Activated CD8-positive, alpha-beta memory T cell treated with anti-CD3 and anti-CD28 coated beads for 4 hours (primary cell): ENCODE measurements at places on chromosomes 11 and 22.

- DNase-seq: peak; percentile 39
Measured at GRCh38 chr11:96267496-96268032, 75.4 kb downstream of the MAML2 start.

DNA sequence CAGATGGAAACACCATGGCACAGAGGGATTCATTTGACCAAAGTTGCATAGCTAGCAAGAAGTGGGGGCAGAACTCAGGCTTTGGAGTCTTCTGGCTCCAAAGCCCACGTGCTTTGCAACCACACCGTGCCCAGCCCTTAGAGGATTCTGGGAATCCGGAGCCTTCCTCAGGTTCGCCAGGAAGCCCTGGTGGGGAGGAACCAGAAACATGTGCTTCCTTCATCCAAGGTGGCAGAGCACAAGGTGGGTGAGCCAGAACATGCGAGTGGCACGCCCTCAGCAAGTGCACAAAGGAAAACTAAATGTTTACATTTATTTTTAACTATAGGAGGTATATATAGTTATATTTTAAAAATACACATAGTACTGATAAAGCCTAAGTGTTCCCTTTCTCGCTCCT, 151.9 kb upstream of the NECTIN1 start:
- DNase-seq: no peak

DNA sequence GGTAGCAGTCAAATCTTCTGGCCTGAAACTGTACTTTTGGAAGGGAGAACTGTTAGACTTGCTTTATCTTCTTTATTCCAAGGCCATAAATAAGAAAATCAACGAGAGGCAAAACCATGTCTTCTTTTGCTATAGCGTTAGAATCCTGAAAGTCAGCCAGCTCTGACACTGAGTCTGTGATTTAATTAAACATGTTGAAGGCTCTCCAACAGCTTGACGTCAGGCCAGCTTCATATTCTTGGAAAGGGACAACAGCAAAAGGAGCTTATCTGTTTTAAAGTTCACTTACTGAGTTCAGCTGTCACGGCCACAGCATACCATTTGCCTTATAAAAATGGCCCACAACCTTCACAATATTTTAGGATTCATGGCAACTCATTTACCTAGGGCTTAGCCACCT, 131.0 kb upstream of the LDLRAD3 start:
- DNase-seq: no peak

GRCh38 chr22:26345496-26345895, 83.6 kb upstream of the ASPHD2 start:
- DNase-seq: no peak

GRCh38 chr11:60482361-60482760, 10.2 kb upstream of the MS4A12 start:
- no peak for DNase-seq

GRCh38 chr11:92391364-92391763, 166.7 kb downstream of the FAT3 start:
- no peak for DNase-seq

- no peak for DNase-seq
Measured at GRCh38 chr11:105780781-105781525, 171.1 kb downstream of the GRIA4 start.

GRCh38 chr11:68373189-68373814, 60.9 kb downstream of the LRP5 start:
- DNase-seq: no peak
